KG1 (cell line): ENCODE measurements at places on chromosomes 6 and 20.
A peak's percentile ranks its signal among the peaks of the same experiment; 100 is the strongest.

DNA sequence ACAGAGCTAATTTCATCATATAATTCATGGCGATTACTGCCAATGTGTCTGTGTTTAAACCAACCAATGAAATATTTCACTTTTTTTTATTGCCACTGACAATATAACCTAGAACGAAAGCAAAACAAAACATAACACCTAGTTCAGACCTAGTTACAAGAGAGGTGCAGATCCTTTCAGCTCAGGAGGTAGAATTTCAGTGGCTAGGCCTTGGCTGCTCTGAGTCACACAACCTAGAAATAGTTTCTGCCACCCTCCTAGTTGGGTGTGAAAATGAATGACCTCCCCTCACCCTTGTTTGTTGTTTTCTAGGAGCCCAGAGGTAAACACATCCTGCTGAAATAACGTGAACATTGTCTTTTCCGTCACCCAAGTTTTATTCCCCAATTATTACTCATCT is 356.3 kb downstream of the HTR1B start:
- DNase-seq: no peak

GRCh38 chr20:297098-297924 is at the start of gene ZCCHC3:
Gene ZCCHC3 (plus strand): TSS chr20:297570. CDS start chr20:297587, 17 bp downstream.
- DNase-seq: peak; percentile 75

DNA sequence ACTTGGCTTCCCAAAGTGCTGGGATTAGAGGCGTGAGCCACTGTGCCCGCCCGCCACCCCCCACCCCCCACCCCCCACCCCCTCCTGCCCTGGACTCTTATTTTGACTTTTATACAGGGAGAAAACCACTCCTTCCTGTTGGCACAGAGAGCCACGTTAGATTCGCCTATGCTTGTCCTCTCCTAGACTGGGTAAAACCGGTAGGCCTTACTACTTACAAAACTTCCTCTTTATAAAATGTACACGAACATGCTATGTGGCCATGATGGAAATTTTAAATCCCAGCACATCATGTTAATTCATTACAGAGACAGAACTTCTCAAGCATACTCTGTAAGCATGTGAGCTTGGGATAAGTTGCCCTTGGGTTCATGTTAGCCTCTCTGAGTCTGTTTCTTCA is 124.2 kb downstream of the SLC24A3 start:
- DNase-seq: peak; percentile 17

- DNase-seq: peak; percentile 88
Observed at GRCh38 chr20:25195014-25195961, at the start of gene ENTPD6. Gene ENTPD6 (plus strand): TSS chr20:25195712. CDS start chr20:25206537, 10,825 bp downstream.

DNA sequence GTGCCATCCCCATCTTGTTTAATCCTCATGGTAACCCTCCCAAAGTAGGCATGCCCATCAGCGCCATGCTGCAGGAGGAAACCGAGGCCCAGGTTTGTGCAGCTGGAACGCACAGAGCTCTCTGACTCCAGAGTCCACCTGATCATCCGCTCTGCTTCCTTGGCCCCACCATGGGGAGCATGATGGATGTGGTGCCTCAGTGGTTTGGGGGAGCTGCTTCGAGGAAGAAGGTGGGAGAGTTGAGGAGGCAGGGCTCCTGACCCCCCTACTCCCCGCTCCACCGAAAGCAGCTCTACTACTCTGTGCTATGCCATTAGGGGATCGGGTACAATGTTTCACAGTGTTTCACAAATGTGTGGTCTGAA is 52.2 kb downstream of the TGM2 start:
- no peak for DNase-seq

DNA sequence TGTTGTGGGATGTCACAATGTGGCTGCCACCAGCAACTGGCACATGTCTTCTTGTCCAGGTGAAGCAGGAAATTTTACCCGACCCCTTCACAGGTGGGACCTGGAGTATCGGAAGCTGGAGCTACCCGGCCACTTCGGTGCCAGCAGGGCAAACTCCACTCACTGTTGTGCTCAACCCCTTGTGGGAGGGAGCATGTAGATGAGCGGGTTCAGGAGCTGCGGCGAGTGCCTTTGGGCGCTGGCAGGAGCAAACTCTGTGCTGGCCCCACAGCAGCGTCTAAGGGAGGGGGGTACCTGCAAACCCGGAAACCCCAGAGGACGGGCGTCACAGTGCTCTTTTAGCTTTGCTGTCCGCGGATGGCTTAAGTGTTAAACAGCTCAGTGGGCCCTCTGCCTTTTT is 20.7 kb upstream of the SULF2 start:
- no peak for DNase-seq

- no peak for DNase-seq
Observed at GRCh38 chr20:43977962-43978361, 63.3 kb downstream of the TOX2 start.

GRCh38 chr20:1968964-1969363 is 24.9 kb downstream of the PDYN start:
- no peak for DNase-seq

DNA sequence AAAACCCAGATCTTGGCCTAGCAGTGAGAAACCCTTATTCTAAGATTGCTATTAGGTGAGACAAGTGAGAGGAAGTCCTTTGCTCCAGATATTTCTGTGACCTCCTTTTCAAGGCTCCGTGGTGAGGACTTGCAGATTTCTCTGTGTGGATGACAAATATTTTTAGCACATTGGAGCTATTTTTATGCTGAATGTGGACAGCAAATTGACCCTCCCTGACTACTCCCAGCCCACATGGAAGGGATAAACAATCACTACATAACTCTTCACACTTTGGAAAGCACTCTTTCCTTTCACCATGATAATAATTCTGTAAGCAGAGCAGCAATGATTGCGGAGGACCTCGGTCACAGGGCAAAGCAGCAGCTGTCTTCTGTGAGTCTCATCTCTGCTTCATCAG is 88.0 kb upstream of the ADGRF1 start:
- no peak for DNase-seq

DNA sequence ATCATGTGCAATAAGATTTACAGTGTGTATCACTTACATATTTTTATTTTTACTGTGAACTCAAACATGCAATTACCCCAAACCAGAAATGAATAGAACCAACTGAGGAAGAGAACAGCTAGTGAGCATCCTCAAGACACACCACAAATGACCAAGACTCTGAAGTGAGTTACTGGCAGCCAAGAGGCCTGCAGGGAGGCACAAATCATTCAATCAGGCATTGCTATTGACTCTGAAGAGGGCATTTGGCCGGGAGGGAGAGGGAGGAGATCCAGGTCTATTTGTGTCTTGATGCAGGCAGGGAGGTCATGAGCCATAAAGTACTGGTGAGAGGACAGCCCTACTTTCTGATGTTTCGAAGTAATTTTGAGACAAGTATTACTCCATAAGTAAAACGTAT is 257.7 kb downstream of the BCKDHB start:
- no peak for DNase-seq

GRCh38 chr20:916125-916799 is at the start of gene ANGPT4:
Gene ANGPT4 (minus strand): TSS chr20:916334. CDS start chr20:916214, 120 bp downstream.
- no peak for DNase-seq

DNA sequence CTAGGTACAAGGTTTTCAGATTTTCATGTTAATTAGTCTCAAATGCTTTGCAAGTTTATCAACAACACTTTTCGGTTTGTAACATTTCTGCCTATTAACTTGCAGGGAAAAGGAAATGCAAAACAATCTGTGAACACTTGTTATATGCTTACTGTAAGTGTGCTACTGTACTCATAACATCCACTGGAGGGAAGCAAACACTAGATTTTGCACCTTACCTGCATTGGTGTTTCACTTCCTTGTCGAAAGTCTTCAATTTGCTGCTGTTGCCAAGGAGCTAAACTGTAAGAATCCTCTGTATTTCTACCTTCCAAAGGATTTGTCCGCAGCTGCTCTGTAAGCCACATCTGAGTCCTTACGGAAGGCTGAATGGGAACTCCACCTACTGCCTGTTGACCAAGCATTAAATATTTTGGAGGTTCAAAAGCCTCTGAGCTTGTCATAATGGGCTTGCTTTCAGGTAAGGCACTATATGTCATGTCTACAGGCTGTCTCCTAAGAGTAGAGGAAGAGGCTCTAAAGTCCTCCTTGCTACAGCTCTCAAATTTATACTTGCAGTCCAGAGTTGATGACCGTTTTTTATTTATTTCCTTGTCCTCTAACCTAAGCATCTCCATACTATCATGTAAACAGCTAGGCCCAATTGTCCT is 17.3 kb downstream of the PLN start:
- DNase-seq: no peak

- DNase-seq: peak; percentile 3
Observed at GRCh38 chr6:137661601-137662000, 167.4 kb upstream of the OLIG3 start.

DNA sequence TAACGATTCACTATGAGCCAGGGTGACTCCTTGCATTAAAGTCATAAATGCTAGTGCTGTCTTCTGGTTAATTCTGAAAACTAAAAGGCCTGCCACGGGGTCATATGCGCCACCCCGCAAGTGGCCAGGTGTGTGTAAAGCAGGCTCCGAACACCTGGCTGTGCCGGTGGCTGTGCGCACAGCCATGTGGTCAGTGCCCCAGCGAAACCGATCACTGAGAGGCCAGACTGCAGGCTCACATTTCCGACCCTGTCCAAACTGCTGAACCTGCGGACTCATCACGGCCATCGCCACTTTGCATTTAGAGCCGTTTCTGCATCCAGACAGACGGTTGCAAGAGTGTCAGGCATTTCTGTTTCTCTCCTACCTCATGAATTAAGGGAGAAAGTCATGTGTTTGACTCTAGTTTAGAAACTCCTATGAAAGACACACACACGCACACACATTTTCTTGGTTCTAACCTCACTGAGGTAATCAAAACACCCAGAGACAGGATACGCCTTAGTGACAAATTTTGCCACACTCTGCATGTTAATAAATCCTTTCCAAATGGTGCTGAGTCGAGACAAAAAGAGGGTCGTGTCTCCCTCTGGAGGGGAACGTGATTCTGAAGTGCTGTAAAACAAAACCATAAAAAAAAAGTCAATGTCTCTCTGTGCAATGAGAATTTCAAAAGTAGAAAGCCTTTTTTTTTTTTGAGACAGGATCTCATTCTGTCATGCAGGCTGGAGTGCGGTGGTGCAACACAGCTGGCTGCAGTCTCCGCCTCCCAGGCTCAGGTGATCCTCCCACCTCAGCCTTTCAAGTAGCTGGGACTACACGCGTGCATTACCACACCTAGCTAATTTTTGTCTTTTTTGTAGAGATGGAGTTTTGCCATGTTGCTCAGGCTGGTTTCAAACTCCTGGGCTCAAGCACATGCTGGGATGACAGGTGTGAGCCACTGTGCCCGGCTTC is 31.0 kb upstream of the TCFL5 start:
- no peak for DNase-seq

- DNase-seq: no peak
Observed at GRCh38 chr6:46356543-46356942, 134.7 kb downstream of the RCAN2 start.

GRCh38 chr20:6006603-6006949 is 47.3 kb downstream of the LRRN4 start:
- no peak for DNase-seq

DNA sequence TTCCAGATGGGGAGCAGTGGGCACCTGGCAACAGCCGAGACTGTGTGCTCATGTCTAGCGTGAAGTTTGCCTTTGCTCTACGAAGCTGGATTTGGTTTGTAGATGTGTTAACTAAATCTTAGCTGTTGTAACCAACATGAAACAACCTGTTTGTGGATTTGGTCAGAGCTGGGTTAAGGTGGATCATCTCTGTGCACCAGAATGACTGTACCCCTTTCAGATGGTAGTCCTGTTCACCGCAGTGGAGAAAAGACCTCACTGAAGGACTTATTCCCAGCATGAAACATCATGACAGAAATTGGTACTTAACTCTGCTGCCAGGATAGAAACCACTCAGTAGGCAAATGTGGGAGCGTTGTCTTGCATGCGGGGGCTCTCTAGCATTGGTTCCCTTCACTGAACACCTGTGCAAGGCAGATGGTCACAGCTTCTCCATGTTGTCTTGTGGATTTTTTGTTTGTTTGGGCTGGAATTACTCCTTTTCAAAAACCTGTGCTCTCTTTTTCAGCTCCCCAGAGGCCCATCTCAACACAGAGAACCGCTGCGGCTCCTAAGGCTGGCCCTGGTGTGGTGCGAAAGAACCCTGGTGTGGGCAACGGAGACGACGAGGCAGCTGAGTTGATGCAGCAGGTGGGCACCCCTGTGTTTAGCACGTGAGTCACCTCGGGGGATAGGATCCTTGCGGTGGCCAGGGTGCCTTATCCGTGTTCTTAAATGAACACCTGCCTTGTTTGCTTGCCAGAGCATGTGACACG is 19.3 kb upstream of the EFCAB8 start:
- no peak for DNase-seq

GRCh38 chr20:36582322-36582721 is 8.9 kb downstream of the TGIF2 start:
- DNase-seq: no peak

- DNase-seq: no peak
Observed at GRCh38 chr6:319177-320131, 27.2 kb downstream of the DUSP22 start.

DNA sequence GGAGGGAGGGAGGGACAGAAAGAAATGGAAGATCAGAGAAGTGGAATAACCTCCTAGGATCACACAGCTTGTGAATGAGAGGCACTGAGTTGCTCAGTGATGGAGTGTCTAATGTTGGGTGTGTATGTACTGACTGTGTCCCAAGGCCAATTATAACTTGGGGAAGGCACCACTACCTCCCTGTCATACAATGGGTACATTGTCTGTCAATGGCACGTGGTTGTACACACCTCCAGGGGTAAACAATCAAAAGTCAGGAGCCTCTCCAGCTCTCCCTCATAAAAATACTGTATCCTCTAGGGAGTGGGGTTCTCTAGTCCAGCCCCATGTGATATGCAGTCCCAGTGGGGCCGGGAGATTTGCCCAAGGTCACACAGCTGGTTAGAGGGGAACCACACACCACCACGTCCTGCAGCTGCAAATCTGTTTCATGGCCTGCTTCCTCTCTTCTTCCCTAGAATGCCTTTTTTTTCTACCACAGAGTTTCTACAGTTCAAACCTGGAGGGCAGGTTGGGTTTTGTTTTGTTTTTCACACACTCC is 112.5 kb downstream of the SNX5 start:
- no peak for DNase-seq

GRCh38 chr20:1107176-1107575 is 11.2 kb upstream of the PSMF1 start:
- no peak for DNase-seq

GRCh38 chr6:113809826-113810225 is 47.3 kb upstream of the MARCKS start:
- peak; percentile 76 for DNase-seq

DNA sequence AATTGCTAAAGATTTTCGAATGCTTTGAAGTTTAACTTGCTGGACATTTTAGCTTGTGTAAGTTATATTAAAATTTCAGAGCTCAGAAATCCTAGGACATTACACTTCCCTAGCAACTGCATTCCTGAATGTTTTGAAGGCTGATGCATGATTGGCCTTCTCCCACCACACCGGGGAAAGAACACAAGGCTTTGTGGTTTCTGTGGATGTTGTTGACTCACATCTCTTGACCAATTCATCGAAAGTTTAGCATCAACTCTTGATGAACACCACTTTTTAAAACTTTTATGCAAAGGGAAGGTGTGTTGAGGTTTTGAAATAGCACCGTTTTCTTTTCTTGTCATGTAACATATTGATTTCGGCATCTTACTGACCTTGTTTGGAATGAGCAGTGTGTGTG is 81.1 kb downstream of the RIMS1 start:
- no peak for DNase-seq
